Testis (tissue), 5 donors: ENCODE measurements at places on chromosomes 13 and 19.

DNA sequence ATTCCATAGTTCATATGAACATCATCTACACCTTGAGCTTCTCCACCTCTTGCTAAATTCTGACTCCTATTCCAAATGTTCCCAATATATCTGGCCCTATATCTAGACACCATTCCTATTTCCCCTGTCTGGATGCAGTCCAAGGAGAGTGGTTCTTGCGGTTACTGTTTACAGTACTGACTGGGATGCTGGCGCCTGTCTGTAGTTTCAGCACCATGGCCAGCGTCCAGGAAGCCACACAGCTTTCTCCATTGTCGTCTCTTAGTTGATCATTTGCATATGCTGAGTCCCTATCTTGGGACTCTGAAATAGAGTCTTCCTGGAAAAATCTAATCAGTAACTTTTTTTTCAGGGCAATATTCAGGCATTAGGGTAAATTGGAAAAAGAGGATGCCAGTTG, 14.9 kb downstream of the LAIR2 start:
- no peaks in the 10 kb centered on the region for H3K36me3 ChIP-seq
- no peak overlapping the region for H3K4me3 ChIP-seq
- H3K27me3 ChIP-seq: no peaks in the 10 kb centered on the region
- H3K4me1 ChIP-seq: no peaks in the 10 kb centered on the region
- DNase-seq: peak; percentile 58

- H3K4me1 ChIP-seq: no peaks in the 10 kb centered on the region
- H3K27ac ChIP-seq: no peak overlapping the region
- no peaks in the 10 kb centered on the region for H3K27me3 ChIP-seq
- H3K4me3 ChIP-seq: peak overlapping the region; percentile 20
- H3K36me3 ChIP-seq: no peaks in the 10 kb centered on the region
Measured at GRCh38 chr13:44415815-44416214, 42.2 kb downstream of the SERP2 start.

GRCh38 chr13:20378721-20379120, 146.6 kb upstream of the GJB6 start:
- no peaks in the 10 kb centered on the region for H3K36me3 ChIP-seq
- DNase-seq: no peak
- H3K4me1 ChIP-seq: no peaks in the 10 kb centered on the region
- H3K4me3 ChIP-seq: no peak overlapping the region

GRCh38 chr19:56566904-56567273, 379 bp upstream of the ZNF470 start:
- peak overlapping the region; percentile 35 for H3K27ac ChIP-seq
- no peaks in the 10 kb centered on the region for H3K27me3 ChIP-seq
- peaks cover 6% of the 10 kb centered on the region for H3K36me3 ChIP-seq
- peak; percentile 78 for DNase-seq
- peak overlapping the region; percentile 75 for H3K4me3 ChIP-seq
- H3K4me1 ChIP-seq: peaks cover 6% of the 10 kb centered on the region

GRCh38 chr19:10898633-10899032, 27.3 kb downstream of the CARM1 start:
- H3K27ac ChIP-seq: no peak overlapping the region
- H3K36me3 ChIP-seq: no peaks in the 10 kb centered on the region
- no peaks in the 10 kb centered on the region for H3K27me3 ChIP-seq

- H3K4me1 ChIP-seq: no peaks in the 10 kb centered on the region
- H3K4me3 ChIP-seq: no peak overlapping the region
- no peak overlapping the region for H3K27ac ChIP-seq
- no peaks in the 10 kb centered on the region for H3K27me3 ChIP-seq
Measured at GRCh38 chr13:107512551-107512950, 702.8 kb downstream of the LIG4 start.

GRCh38 chr19:51462276-51462675, 4.0 kb upstream of the SIGLEC8 start:
- no peak overlapping the region for H3K27ac ChIP-seq
- H3K4me3 ChIP-seq: no peak overlapping the region
- no peaks in the 10 kb centered on the region for H3K27me3 ChIP-seq
- DNase-seq: no peak

DNA sequence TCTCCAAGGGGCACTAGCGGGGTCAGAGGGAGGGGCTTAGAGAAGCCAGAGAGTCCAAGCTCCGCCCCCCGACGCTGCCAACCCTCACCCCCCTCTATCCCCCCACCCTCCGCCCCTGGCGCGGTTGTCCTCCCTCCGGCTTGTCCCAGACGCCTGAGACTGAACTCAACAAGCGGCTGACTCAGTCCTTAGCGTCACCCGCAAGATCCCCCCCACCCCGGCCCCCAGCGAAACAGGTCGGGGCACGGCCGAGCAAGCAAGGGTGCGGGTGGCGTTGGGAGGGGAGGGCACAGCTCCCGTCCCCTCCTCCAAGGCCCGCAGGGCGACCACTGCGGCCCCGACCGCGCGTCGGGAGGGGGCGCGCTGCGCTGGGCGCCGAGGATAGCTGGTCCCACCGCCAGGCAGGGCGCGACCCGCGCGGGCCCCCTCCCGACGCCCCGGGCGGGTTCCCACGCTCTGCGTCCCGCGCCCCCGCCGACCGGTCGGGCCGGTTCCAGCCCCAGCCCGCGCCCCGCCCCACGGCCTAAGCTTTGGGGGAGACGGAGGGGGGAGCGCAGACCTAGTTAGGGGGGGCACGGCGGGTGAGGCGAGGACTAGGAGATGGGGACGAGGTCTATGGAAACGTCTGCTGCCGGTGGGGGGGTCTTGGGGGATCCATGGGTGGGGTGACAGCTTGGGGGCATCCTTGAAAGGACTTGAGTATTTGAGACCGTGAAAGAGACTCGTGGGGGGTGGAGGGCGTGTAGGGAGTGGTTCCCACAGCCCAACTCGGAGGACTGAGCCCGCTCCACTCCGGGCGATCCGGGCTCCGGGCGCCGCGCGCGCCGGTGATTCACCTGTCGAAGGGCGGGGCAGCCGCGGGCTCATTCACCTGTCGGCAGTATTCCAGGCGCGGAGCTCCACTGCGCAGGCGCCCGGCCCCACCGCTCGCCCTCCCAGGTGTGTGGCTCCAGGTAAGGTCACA, 5.1 kb downstream of the NOTCH3 start:
- peak overlapping the region; percentile 34 for H3K4me3 ChIP-seq
- DNase-seq: peak; percentile 50
- no peaks in the 10 kb centered on the region for H3K36me3 ChIP-seq
- peaks cover 10% of the 10 kb centered on the region for H3K4me1 ChIP-seq
- H3K27ac ChIP-seq: no peak overlapping the region

- no peaks in the 10 kb centered on the region for H3K4me1 ChIP-seq
- DNase-seq: no peak
- no peaks in the 10 kb centered on the region for H3K36me3 ChIP-seq
- no peaks in the 10 kb centered on the region for H3K27me3 ChIP-seq
Measured at GRCh38 chr13:79346300-79346914, 59.6 kb downstream of the RBM26 start.

- H3K36me3 ChIP-seq: no peaks in the 10 kb centered on the region
- H3K27me3 ChIP-seq: no peaks in the 10 kb centered on the region
- H3K4me1 ChIP-seq: peaks cover 14% of the 10 kb centered on the region
- peak overlapping the region; percentile 48 for H3K4me3 ChIP-seq
- peak overlapping the region; percentile 81 for H3K27ac ChIP-seq
Measured at GRCh38 chr19:50333737-50334617, 4.8 kb upstream of the KCNC3 start.

DNA sequence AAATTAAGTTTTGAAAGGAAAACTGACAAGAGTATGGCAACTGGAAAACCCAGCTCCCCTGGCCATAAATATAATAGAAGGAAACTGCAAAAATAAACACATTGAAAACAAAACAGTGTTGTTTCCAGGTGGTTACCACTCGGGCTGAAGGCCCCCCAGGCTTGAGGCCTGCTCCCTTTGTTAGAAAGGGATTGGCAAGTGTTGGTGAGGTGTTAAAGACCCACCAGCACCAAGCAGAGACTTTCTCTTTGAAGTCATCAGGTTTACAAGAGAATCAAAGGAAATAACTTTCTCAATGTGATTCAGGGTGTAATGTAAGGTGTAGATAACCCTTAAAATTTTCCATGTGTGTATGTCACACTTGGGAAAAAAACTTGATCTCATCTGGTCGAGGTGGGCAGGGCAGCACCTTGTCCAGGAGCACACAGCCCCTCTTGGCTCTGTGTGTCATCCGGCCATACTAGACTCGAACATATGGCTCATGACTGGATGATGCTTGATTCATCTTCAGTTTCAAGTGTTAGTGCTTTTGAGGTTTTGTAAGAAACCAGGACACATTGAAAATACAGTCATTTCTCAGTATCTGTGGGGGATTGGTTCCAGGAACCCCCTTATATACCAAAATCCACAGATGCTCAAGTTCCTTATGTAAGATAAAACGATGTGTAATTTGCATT, 7.8 kb downstream of the ACTN4 start:
- peak overlapping the region; percentile 28 for H3K27ac ChIP-seq
- H3K27me3 ChIP-seq: no peaks in the 10 kb centered on the region
- no peak for DNase-seq
- no peak overlapping the region for H3K4me3 ChIP-seq
- no peaks in the 10 kb centered on the region for H3K36me3 ChIP-seq

DNA sequence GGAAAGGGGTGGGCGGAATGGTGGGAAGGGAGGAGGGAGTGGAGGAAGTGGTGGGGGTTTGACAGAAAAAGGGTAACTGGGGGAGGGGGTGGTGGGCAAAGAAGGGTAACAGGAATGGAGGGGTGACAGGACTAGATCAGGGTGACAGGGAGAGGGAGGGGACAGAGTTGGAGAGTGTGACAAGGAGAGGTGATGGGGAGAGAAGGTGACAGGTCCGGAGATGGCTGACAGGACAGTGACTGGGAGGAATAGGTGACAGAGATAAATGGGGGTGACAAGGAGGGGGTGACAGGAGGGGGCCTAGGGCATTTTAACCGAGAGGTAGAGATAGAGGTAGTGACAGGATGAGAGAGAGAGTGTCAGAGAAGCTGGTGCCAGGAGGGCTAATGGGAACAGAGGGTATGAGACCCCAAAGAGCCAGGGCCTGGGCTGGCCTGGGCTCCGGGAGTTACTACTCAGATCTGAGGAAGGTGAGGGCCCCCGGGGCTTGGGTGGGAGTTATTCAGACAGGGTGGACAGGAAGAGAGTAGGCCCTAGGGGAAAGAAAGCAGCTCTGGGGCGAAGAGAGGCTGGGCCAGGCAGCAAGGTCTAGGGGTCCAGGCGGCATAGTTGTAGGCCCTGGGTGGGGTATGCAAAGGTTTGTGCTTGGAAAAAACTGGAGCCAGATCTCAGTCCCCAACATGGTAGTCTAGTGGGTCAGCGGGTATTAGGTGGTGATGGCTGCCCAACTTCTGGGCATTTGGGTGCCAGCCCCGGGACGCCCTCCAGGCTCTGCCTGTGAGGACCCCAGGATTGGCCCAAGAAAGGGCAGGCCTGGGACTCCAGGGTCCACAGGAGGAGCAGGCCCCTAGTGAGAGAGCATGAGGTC, 660 bp downstream of the CIC start:
- no peaks in the 10 kb centered on the region for H3K36me3 ChIP-seq
- peaks cover 19% of the 10 kb centered on the region for H3K4me1 ChIP-seq
- no peak for DNase-seq
- peak overlapping the region; percentile 91 for H3K27ac ChIP-seq
- H3K27me3 ChIP-seq: no peaks in the 10 kb centered on the region

DNA sequence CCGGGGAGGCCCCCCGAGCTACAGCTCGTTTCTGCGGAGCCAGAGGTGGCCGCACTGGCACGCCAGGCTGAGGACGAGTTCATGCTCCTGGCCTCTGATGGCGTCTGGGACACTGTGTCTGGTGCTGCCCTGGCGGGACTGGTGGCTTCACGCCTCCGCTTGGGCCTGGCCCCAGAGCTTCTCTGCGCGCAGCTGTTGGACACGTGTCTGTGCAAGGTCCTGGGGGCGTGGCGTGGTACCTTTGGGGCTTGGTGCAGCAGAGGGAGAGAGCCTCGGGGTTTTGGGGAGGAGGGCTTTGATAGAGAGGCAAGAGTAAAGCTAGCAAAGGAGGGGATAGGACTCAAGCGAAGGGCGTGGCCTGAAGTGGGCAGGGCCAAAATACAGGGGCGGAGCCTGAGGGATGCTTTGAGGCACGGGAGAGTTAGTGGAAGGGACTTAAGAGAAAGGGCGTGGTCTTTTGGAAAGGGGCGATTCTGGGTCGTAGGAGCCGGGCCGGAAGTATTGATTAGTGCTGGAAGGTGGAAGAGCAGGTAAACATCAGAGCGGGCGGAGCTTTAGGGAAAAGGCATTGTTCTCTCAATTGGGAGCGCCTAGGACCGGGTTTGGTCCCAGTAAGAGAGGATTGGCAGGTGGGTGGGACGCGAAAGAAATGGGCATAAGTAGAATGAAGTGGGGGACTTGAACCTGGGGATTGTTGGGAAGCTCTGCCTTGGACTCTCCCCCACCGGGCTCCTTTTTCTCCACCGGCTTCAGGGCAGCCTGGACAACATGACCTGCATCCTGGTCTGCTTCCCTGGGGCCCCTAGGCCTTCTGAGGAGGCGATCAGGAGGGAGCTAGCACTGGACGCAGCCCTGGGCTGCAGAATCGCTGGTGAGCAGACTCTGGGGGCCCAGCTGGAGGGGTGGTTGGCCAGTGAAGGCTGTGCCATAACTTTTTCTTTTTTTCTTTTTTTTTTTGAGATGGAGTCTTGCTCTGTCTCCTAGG, 1.2 kb downstream of the PPM1N start:
- H3K36me3 ChIP-seq: no peaks in the 10 kb centered on the region
- no peaks in the 10 kb centered on the region for H3K4me1 ChIP-seq
- peak; percentile 58 for DNase-seq
- peak overlapping the region; percentile 26 for H3K4me3 ChIP-seq
- no peak overlapping the region for H3K27ac ChIP-seq
- no peaks in the 10 kb centered on the region for H3K27me3 ChIP-seq

GRCh38 chr19:32387701-32388392, 17.7 kb upstream of the DPY19L3 start:
- no peaks in the 10 kb centered on the region for H3K27me3 ChIP-seq
- no peaks in the 10 kb centered on the region for H3K4me1 ChIP-seq
- no peak overlapping the region for H3K27ac ChIP-seq
- no peak for DNase-seq

GRCh38 chr19:54160854-54161253, 1.3 kb upstream of the LENG1 start:
- H3K27me3 ChIP-seq: no peaks in the 10 kb centered on the region
- no peak for DNase-seq
- peaks cover 20% of the 10 kb centered on the region for H3K4me1 ChIP-seq
- no peaks in the 10 kb centered on the region for H3K36me3 ChIP-seq
- peak overlapping the region; percentile 83 for H3K27ac ChIP-seq

- no peaks in the 10 kb centered on the region for H3K36me3 ChIP-seq
- H3K4me1 ChIP-seq: no peaks in the 10 kb centered on the region
- H3K4me3 ChIP-seq: no peak overlapping the region
- no peaks in the 10 kb centered on the region for H3K27me3 ChIP-seq
- no peak overlapping the region for H3K27ac ChIP-seq
Measured at GRCh38 chr13:75395066-75395465, 86.9 kb downstream of the TBC1D4 start.
